ENCODE measurements at places on chromosomes 16 and 17.

DNA sequence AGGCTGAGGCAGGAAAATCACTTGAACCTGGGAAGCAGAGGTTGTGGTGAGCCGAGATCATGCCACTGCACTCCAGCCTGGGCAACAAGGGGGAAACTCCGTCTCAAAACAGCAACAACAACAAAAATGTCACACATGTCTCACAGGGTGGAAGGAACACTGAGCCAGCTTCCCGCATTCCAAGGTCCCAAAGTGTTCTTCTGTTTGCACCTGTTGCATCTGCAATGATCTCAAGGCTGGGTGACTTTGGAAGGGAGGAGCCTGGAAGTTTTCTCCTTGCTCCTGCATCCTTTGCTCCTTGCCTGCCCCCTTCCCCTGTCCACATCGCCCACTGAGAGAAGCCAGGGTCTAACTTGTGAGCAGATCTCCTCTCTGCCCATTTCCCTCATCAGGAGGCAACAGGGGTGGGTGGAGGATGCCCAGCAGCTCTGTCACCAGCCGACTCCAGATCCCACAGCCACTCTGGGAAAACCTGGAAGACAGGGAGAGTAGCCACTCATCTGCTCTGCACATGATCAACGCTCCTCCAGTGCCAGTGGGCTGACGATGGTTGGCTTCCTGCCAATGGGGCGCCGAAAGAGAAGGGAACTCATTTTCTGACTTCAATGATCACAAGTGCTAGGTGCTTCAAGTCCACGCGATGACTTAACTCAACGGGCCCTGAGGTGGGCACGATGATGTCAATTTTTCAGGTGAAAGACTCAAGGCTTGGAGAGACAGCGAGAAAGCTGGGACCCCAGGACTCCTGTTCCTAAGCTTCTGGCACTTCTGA is 12.6 kb downstream of the CHST6 start:
- no peak for DNase-seq

- DNase-seq = no peak
These were observed 19.8 kb downstream of the JPH3 start for GRCh38 chr16:87621976-87622713.

- no peak for DNase-seq
These were observed 204.9 kb downstream of the AXIN2 start for GRCh38 chr17:65356536-65356935.

GRCh38 chr17:18184143-18185031 is 759 bp downstream of the ALKBH5 start:
- peak; percentile 36 for DNase-seq

DNA sequence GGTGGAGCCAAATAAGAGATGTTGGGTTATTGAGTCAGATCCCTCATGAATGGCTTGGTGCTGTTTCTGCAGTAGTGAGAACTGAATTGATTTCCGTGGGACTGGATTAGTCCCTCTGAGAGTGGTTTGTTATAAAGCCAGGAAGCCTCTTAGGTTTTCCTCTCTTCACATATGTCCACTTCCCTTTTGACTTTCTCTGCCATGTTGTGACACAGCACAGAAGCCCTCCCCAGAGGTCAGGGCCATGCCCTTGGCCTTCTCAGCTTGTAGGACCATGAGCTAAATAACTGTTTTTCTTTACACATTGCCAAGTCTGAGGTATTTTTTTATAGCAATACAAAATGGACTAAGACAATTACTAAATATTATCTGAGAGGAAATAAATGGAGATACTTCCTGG is 10.3 kb upstream of the HAPSTR1 start:
- no peak for DNase-seq

- no peak for DNase-seq
These were observed 6.5 kb upstream of the USP32 start for GRCh38 chr17:60398227-60398959.

DNA sequence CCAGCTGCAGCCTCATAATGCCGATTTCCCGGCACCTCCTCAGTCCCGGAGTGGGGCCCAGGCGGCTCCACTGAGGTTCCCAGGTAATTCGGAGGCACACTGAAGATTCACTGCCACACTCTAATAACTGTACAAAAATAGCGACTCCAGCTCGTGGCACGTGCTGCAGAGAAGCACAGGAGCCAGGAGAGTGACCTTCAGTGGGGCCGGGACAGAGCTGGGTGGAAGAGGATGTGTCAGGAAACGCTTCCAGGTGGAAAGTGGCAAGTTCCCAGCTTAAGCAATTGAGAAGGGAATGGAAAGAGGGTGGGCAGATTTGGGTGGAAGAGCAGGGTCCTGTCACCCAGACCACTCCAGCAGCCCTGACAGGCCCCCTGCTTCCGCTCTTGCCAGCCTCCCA is 3.1 kb upstream of the TRAP1 start:
- DNase-seq = no peak

GRCh38 chr17:13596241-13596923 is 5.3 kb downstream of the HS3ST3A1 start:
- DNase-seq = peak; percentile 34

- DNase-seq = no peak
These were observed 116.7 kb downstream of the GAS7 start for GRCh38 chr17:10081571-10082169.

GRCh38 chr17:81987161-81987770 is 9.8 kb downstream of the ASPSCR1 start:
- no peak for DNase-seq

- peak; percentile 51 for DNase-seq
These were observed 223.2 kb upstream of the PSMD7 start for GRCh38 chr16:74073456-74073855.

DNA sequence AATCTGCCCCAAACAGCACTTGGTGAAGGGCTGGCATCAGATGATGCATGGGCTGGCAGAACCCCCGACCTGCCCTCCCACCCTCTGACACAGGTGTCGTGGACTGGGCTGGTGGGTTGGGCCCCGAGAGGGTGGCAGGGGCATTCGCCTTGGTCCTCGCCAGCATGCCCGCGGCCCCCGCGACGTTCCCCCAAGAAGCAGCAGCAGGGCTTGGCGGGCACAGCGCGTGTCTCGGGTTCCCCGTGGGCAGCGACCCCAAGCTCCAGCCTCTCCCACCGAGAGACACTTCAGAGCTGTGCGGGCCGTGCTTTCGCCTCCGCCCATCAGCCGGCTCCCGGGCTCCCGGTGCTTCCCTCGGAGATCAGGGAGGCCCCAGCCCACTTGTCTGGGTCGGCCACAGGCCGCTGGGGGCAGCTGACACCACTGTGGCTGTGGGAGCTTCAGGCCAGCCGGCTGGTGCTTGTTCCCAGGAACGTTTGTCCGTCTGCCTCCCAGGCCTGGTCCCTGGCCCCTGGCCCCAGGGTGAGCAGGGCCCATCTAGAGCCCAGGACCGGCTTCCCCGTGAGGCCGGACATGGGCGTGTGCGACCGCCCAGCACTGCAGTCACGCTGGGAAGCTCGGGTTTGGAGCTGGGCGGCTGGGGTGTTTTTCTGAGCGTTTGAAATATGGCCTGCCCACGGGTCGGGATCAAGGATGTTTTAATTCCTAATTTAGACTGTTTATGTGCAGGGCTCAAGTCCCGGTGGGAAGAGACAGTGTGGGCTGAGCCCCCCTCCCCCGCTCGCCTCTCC is 16.6 kb downstream of the CACNA1H start:
- no peak for DNase-seq

- DNase-seq = peak; percentile 18
These were observed 41.0 kb downstream of the PAFAH1B1 start for GRCh38 chr17:2634361-2634960.

GRCh38 chr16:5874899-5875298 is 777.3 kb upstream of the EEF2KMT start:
- peak; percentile 51 for DNase-seq

- DNase-seq = no peak
These were observed 29.8 kb upstream of the SPPL2C start for GRCh38 chr17:45814622-45815606.

- no peak for DNase-seq
These were observed 36.7 kb upstream of the NDRG4 start for GRCh38 chr16:58462997-58463941.

DNA sequence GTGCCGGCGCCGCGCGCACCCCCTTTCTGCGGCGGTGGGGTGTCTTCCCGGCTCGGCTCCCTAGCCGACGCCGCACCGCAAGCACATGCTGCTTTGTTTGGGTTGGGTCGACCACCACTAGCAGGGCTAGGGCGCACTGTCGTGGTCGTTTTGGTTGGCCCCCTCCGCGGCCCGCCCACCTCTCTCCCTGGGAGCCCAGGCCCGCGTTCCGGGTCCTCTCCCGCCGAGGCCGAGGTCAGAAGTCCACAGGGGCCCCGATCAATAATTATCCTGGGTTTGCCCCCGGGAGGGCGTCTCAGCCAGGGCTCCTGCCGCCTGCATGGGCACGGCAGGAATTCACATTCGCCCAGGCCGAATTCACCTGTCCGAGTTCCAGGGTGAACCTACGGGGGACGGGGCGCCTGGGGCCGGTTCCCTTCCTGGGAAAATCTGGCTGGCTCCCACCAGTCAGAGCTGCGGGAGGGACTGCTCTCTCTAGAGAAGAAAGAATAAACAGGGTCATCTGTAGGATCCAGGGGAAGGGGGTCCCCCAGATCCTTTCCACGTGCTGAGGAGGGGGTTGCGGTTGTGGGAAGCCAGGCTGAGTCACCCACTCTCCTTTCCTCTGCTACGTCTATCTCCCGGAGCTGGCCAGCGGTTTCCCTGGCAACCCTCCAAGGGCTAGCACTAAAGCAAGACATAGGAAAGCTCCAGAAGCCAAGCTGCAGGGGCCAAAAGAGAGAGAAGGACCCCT is 584 bp upstream of the STAT5B start:
- peak; percentile 83 for DNase-seq

DNA sequence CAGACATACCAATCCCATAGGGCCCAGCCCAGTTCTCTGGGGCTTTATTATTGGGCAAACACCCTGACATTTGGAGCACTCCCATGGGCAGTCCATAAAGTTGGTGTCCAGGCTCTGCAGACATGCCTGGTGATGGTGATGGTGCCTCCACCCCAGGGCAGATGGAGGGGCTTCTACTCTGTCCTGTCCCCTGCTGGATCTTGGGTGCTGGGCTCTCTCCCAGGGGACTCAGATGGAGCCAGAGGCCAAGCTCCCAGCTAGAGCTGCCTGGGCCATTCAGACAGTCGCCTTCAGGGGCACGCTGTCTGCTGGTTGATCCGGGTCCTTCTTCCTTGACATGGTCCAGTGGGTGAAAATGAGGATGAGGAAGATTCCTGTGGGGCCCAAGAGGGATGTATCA is 10.6 kb downstream of the CDH16 start:
- DNase-seq = no peak

GRCh38 chr16:54244061-54244886 is 42.3 kb downstream of the IRX3 start:
- no peak for DNase-seq

- no peak for DNase-seq
These were observed 7.6 kb upstream of the MARVELD3 start for GRCh38 chr16:71618429-71618828.

GRCh38 chr17:13272296-13272695 is 254.5 kb upstream of the ELAC2 start:
- peak; percentile 55 for DNase-seq

DNA sequence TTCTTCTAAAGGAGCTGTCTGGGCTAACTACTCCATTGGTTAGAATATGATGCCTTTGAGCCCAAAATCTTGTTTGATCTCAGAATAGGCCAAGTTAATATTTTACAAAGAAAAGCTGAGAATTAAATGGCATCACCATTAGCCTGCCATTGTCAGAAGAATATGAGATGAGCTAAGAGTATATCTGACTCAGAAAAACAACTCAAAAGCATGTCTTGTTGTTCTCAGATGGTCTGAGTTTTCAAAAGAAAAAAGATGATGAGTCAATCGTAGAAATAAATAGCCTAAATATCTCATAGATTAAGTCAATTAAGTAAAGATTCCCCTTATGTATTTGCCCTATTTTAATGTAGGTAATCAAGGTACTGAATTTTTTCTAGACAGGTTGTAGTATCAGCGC is 197.1 kb upstream of the TBX2 start:
- peak; percentile 37 for DNase-seq

DNA sequence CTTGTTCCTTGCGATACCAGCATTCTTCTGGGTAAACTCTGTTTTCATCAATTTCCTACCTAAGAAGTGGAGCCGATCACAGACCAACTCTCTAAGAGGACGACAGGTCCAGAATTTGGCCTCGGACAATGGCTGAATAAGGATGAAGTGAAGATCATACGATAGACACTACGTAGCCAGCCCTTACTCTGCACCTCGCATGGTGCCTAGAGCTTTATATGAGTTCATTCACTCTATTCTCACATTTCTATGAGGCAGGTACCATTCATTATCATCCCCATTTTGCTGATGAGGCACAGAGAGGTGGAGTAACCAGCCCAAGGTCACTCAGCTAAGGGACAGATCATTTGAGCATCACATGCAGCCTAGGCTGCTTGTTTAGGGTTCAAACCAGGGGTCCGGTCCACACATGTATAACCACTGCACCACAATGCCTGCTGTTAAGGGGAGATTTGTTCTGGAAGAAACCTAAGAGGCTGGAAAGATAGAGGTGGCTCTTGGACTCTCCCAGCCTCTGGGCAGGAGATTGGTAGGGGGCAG is 78.6 kb downstream of the MYH11 start:
- no peak for DNase-seq

DNA sequence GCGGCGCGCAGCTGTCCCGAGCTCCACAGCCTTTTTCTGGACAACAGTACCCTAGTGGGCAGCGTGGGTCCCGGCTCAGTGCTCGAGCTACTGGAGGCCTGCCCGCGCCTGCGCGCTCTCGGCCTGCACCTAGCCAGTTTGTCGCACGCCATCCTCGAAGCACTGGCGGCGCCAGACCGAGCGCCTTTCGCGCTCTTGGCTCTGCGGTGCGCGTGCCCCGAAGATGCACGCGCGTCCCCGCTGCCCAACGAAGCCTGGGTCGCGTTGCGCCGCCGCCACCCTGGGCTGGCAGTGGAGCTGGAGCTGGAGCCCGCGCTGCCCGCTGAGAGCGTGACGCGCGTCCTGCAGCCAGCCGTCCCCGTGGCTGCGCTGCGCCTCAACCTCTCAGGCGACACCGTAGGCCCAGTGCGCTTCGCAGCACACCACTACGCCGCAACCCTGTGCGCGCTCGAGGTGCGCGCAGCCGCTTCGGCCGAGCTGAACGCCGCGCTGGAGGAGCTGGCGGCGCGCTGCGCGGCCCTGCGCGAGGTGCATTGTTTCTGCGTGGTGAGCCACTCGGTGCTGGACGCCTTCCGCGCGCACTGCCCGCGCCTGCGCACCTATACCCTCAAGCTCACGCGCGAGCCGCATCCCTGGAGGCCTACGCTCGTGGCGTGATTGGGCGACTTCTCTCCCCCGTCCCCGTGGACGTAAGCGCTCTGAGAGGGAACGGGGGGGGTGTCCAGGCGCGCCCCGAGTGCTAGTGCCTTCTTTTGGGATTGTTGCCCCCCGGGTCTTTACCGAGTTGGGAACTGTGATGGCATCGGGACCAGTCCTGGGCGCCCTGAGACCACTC is 1.2 kb upstream of the HSF4 start:
- peak; percentile 31 for DNase-seq

Data from fibroblast of skin of right biceps (primary cell).